ENCODE measurements at places on chromosomes 1 and 21.

GRCh38 chr1:246221485-246222255 is 285.4 kb downstream of the SMYD3 start:
- DNase-seq: no peak

GRCh38 chr1:178483251-178483957 is 13.4 kb downstream of the CLEC20A start:
- DNase-seq: no peak

DNA sequence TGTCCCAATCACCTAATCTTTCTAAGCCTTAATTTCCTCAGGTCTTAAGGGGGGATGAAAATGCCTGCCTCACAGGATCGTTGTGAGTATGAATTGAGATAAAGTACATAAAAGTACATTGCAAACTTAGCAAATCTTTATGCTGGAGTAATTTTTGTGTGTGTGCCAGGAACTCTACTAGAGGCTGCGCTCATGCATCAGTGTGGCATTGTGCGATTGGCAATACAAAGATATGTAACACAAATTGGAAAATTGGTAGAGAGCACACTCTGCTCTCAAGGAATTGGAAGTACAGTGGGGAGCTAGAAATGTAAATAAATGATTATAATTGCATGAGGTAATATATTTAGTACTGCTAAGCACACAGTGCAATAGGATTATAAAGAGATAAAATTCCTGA is 398.3 kb downstream of the DUSP10 start:
- no peak for DNase-seq

GRCh38 chr1:160115545-160116282 is at the start of gene ATP1A2:
TSS of gene ATP1A2 (plus strand) at chr1:160115759. CDS start at chr1:160115862, 103 bp downstream.
- no peak for DNase-seq

GRCh38 chr1:25476186-25477097 is 45.7 kb downstream of the MACO1 start:
- no peak for DNase-seq

All from left cardiac atrium (tissue), 4 donors.